ENCODE measurements at places on chromosomes 2 and 18.

DNA sequence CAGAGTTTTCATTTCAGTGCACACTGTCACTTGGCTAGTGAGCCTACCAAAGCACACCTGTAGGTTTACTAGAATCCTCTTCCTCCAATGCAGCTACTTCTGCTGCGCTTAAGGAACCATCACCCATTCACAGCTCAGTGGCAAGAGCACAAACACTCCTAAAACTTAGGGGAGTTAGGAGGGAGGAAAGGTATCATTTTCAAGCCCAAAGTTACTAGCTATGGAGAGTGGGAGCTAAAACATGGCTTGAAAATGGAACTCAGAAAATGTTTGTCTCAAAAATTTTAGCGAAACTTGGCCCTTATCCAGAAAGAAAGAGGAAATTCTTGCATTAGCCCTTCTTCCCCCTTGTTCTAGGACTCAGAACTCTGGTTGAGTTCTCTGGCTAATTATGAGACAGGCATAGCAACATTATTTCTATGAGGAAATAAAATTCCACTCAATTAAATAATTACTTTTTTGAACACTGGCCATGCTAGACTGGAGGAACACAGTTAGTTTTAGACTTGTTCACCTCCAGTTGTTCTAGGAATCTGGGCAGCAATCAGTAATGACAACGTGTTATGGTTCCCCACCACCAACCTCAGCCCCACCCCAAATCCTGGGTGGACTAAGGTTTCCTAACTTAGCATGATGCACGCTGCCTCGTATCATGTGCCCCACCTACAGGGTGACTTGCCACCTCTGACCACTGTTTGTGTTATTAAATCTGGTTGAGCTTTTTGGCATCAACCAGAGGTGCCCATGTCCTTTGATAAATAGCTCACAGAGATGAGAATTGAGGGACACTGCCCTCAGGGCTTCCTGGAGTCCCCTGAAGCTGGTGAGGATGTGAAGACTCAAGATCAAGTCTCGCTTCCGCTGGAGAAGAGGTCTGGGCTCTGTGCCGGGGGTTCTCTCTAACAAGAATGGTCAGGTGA is 32.8 kb downstream of the LPIN2 start:
- DNase-seq, result no peak

GRCh38 chr2:214367171-214367570 is 43.7 kb upstream of the VWC2L start:
- DNase-seq, result no peak

- no peak for DNase-seq
Measured at GRCh38 chr18:77737405-77737804, 487.8 kb downstream of the GALR1 start.

GRCh38 chr2:172698041-172698863 is 37.4 kb upstream of the RAPGEF4 start:
- peak; percentile 88 for DNase-seq

GRCh38 chr2:10668402-10669012 is 21.3 kb downstream of the NOL10 start:
- peak; percentile 30 for DNase-seq
